Suppressor macrophage treated with lipopolysaccharide for 4 hours (primary cell): ENCODE measurements at places on chromosomes 11 and 22.

DNA sequence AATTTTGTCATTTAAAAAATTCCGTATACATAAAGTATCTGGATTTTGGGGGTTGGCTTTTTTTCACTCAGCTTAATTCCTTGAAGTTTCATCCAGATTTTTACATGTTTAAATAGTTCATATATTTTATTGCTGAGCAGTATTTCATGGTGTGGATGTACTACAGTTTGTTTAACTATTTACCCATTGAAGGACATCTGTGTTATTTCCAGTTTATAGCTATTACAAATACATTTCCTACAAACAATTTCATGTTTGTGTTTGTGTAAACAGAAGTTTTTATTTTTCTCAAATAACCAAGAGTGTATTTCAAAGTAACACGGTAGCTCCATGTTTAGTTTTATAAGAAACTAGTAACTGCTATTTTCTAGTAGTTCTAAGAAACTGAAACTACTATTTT, 299.7 kb upstream of the ANO3 start:
- no peak for DNase-seq

- DNase-seq: no peak
Measured at GRCh38 chr22:44249376-44250147, 63.2 kb downstream of the SHISAL1 start.

GRCh38 chr22:41540006-41540315, 4.3 kb downstream of the POLR3H start:
- DNase-seq: no peak

DNA sequence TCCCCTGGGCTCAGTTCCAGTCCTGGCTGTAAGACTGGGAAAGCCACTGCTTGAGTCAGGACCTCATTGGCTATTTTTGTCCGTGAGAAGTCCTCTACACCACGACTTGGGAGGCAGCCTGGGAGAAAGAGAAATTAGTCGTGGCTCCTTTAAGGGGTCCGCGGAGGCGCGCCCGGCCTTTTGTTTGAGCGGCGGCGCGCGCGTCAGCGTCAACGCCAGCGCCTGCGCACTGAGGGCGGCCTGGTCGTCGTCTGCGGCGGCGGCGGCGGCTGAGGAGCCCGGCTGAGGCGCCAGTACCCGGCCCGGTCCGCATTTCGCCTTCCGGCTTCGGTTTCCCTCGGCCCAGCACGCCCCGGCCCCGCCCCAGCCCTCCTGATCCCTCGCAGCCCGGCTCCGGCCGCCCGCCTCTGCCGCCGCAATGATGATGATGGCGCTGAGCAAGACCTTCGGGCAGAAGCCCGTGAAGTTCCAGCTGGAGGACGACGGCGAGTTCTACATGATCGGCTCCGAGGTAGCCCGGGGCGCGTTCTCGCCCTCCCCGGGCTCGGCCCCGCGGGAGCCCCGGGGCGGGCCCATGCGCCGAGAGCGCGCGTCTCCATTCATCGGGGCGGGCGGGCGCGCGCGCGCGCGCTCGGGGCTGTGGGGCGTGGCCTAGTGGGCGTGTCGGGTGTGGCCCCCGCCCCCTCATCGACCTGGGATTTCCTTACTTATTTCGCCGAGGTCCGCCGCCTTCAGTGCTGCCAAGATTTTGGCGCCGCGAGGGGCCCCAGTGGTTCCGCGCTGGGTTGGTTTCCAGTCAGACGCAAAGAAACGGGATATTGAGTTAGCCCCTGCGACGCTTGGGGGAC, at the start of gene SMARCB1:
TSS of gene SMARCB1 (plus strand) at position 215 of the 848 bp plus-strand sequence. CDS start at position 419, 204 bp downstream.
- DNase-seq: peak; percentile 96

DNA sequence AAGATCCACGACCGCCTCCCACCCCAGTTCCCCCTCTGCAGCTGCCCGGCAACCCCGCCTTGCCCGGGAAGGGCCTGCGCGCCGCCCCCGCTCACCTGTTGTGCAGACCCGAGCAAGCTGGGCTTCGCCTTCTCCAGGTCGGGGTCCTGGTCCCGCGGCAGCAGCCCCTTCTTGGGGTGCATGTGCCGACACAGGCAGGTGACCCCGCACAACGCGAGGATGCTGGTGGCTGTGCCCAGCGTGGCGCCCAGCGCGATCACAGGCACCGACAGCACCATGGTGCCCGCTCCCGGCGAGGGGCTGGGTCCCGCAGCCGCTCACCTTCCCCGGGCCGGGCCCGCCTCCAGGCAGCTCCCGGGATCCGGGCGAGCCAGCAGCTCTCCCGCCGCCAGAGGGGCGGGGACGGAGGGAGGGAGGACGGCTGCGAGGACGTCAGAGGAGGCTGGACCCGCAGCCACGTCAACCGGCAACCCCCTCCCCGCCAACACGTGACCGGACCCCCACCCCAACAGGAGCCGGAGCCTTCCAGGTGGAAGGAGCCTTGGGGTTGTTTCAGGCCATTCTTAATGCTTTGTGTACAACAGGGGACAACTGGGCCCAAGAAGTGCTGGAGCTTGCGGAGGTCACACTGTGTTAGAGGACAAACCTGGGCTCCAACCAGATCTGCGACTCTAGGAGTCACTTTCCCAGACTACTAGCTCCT, at the start of gene SYT13:
TSS of gene SYT13 (minus strand) at position 412 of the 703 bp plus-strand sequence. CDS start at position 278, 134 bp downstream.
- no peak for DNase-seq

- no peak for DNase-seq
Measured at GRCh38 chr11:95608093-95608492, 181.5 kb downstream of the FAM76B start.

GRCh38 chr11:27388001-27388400, 25.0 kb upstream of the CCDC34 start:
- no peak for DNase-seq

DNA sequence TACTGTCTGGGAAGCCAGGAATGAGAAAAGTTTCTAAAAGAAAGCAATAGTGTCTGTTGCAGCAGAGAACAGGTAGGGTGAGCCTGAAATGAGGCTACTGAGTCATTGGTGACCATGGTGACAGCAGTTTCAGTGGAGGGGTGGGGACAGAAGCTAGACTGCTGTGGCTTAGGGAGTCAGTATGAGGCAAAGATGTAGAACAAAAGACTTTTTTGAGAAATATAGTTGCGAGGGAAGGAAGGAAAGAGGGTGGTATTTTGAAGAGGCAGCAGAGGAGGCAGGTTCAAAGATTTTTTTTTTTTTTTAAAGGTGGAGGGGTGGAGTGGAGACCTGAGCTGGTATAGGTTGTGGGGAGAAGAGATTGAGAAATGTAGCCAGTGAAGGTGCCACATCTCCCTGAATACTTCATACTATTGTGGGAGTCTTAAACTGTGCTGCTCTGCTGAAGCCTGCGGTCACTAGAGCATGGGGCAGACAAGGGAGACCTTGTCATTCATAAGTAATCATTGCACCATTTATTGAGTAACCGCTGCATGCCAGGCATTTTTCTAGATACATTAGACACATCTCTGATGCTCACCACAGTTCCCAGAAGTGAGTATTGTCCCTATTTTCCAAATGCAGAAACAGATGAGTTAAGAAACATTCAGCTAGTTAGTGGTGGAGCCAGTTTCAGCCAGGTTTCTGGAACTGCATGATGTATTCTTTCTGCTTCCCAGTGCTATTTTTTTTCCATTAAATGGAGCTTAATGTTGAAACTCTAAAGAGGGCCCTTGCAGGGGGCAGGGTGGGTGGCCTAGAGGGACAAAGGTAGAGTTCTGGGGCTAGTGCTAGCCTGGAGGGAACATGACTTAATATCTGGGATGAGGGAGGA, 49.9 kb downstream of the STIM1 start:
- DNase-seq: peak; percentile 87

DNA sequence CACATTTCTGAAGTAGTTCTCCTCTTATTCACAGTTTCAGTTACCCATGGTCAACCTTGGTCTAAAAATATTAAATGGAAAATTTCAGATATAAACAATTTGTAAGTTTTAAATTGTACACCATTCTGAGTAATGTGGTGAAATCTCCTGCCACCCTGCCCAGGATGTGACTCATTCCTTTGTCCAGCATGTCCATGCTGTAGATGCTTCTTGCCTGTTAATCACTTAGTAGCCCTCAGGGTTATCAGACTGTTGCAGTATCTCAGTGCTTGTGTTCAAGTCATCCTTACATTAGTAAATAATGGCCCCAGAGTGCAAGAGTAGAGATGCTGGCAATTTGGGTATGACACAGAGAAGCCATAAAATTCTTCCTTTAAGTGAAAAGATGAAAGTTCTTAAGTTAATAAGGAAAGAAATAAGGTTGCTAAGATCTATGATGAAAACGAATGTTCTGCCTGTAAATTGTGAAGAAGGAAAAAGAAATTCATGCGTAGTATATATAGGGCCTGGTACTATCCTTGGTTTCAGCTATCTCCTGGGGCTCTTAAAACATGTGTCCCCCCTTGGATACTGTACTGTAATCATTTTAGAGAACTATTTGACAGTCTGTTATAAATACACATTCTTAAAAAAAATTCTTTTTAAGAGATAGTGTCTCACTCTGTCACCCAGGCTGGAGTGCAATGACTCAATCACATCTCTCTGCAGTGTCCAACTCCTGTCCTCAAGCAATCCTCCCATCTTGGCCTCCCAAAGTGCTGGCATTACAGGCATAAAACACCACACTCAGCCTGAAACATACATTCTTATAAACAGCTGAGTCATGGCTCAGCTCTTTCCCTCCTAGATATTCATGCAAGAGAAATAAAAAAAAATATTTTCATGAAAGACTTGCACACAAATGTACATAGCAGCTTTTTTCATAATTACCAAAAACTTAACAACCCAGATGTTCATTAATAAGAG, 31.3 kb downstream of the MTNR1B start:
- peak; percentile 1 for DNase-seq

DNA sequence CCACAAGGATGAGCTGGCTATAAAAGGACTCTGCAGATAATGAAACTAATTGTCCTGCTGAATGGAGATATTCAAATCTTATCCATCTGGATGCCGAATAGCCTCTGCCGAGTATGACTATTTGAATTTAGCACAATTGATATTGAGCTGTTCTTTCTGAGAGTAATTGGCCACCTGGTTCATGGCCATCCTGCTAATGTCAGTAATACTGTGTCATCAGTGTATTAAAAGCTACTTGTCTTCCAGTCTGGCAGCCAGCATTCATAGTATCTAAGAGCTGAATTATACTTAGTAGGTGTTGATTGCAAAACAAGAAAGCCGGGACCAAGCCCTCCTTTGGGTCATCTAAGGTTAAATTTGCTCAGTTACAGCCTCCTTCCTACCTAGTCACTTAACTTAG, 310.7 kb upstream of the NCAM1 start:
- no peak for DNase-seq

GRCh38 chr11:58691675-58692074, 40.1 kb downstream of the GLYAT start:
- DNase-seq: no peak

DNA sequence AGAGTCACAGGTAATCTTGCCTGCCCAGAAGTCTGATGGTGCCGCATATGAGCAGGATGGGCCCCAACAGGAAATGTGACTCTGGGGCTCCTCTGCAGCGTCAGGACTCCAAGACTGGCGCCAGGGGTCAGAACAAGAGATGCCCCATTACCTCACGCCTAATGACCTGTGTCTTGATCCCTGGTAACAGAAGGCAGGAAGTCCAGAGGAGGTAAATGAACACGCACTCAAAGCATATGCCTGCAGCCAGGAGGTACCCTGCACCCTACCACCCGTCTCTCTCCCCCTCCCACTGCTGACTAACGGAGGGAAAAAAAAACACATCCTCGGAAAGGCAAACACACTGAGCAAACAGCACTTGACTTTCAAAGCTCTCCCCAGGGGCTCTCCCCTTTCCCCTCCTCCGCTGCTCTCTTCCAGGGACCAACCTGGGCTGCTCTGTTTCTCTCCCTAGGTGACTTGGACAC, 37.3 kb downstream of the ABCC8 start:
- no peak for DNase-seq
